CD14-positive monocyte (primary cell): ENCODE measurements at places on chromosomes 11 and 22. TPM values are rescaled to one million over a fixed set of nuclear protein-coding genes. Genes with fewer than 3 reads are reported as not detected.
A peak's percentile ranks its signal among the peaks of the same experiment; 100 is the strongest.

Gene TMEM45B
- polyA plus RNA-seq: 0.18 and 0.24 TPM in 2 replicates

- DNase-seq: no peak
Measured at GRCh38 chr22:32331918-32332725, 25.5 kb upstream of the RFPL3 start.

Gene CNTN5
- polyA plus RNA-seq: not detected

DNA sequence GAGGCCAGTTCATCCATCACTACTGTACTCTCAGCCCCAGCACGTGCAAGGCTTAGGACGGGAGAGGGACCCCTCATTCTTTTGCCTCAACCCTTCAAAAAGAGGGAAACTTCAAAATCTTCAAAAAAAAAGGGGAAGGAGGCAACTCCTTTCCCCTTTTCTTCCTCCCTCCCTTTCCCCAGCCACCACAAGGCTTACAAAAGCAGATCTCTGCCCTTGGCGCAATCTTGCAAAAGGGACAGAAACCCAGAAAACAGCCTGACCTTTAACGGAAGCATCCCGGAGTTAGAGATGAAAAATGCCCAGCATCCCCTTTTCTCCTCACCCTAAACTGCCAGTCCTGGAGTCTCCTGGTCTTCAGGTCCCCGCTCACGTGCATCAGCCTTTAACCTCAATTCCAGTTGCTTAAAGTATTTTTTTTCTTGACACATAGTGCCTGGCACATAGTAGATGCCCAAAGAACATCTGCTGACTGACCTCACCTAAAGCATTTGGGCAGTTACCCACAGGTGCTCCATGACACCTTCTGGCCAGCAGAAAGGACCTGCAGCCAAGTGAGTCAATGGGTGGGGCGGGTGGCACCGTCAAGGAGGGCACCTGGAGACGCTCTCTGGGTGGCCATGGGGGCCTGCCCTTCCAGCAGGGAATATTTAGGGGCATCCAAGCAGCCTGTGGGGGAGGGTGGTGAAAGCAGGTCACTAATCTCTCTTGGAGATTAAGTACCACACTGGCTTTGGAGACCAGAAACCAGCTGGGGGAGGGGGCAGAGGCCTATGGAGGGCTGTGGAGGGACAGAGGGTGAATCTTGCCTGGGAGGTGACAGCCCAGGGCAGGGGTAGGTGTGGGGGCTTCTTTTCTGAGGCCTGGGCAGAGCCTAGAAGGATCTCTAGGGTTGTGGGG is 16.3 kb downstream of the NECTIN1 start:
- peak; percentile 50 for DNase-seq

DNA sequence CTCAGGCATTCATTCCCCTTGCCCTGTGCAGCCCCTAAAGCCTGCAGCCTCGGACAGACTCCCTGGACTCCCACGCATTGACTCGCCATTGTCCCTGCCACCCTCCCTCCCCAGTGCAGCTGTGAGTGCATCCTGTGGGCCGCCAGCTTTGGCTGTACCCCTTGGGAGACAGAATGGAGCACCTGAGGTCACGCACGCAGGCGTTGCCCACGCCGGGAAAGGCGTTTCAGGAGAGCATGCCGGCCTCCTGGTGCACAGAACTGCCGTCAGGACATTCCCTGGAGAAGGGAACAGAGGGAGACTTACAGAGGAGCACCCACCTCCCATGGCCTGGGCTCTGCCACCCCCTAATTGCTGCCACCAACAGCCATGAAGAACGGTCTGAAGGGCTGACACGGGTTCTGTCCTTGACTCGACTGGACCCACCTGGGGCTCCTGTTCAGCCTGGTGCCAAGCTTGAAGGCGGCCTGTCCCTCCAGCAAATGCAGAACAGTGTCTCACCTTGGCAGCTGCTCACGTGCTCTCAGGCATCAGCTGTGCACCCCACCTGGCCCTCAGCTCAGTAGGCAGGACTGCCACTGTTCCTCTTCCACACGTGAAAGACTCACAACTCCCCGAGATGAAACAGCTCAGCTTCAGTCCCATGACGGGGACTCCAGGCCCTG is 503.8 kb downstream of the BRD1 start:
- DNase-seq: no peak

Gene C11orf42
- polyA plus RNA-seq: not detected

Gene NXPE1
- not detected for polyA plus RNA-seq

DNA sequence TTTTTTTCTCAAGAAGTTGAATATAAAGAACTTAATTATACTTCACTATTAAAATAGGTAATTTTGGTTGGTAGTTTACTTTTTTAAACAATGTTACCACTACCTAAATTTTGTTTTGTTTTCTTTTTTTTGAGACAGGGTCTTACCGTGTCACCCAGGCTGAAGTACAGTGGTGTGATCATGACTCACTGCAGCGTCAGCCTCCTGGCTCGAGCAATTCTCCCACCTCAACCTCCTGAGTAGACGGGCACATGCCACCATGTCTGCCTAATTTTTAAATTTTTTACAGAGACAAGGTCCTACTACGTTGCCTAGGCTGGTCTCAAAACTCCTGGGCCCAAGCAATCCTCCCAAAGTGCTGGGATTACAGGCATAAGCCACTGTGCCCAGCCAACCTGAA is 17.6 kb downstream of the SPCS2 start:
- DNase-seq: no peak

- peak; percentile 37 for DNase-seq
Measured at GRCh38 chr11:66363805-66364535, 7.6 kb downstream of the SLC29A2 start.

GRCh38 chr11:117664897-117665296 is 132.1 kb downstream of the DSCAML1 start:
- DNase-seq: no peak

DNA sequence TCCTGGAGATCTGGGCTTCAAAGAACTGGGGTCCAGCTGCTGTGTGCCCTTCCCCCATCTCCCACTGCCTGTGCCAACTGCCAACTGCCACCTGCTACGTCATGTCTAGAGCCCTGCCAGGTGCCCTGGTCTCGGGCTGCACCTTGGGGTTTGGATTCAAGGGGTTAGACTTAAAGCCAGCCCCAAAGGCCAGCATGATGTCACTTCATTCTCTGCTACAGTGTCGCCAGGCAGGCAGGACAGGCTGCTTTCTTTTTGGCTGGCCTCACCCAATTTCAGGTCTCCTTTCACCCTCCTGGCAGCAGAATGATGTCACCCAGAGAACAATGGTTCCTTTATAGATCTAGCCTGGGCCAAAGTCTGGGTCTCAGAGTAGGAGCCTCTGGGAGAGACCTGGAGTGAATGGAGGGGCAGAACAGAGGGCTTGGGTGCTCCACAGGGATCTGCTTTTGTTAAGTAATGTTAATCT is 79.5 kb upstream of the CRYBB3 start:
- no peak for DNase-seq

Gene SHANK2
- not detected for polyA plus RNA-seq

- DNase-seq: no peak
Measured at GRCh38 chr11:27460158-27460978, 12.2 kb downstream of the LGR4 start.
